ENCODE measurements at places on chromosomes 6 and 20.

DNA sequence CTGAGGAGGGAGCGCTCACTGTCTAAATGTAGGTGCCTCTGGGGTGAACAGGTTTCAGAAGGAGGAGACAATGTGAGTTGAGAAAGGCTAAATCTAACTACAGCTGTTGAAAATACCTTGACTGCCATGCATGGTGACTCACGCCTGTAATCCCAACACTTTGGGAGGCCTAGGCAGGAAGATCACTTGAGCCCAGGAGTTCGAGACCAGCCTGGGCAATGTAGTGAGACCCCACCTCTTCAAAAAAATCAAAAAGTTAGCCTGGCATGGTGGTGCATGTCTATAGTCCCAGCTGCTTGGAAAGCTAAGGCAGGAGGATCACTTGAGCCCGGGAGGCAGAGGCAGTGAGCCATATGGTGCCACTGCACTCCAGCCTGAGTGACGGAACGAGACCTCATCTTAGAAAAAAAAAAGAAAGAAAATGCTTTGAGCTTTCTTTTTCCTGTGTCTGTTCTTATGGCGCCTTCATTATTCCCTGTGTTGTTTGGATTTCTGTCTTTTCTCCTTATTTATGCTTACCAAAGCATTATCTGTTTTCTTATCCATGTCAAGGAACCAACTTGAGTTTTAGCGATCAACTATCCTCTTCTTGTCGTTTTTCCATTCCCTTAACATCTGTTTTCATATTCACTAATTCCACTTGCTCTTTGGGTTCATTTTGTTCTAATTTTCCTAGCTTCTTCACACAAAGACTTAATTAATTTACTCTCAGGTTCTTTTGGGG is 8.5 kb downstream of the SLC2A10 start:
- DNase-seq, result no peak

- DNase-seq, result no peak
These were observed 36.4 kb upstream of the RPN2 start for GRCh38 chr20:37142708-37143107.

DNA sequence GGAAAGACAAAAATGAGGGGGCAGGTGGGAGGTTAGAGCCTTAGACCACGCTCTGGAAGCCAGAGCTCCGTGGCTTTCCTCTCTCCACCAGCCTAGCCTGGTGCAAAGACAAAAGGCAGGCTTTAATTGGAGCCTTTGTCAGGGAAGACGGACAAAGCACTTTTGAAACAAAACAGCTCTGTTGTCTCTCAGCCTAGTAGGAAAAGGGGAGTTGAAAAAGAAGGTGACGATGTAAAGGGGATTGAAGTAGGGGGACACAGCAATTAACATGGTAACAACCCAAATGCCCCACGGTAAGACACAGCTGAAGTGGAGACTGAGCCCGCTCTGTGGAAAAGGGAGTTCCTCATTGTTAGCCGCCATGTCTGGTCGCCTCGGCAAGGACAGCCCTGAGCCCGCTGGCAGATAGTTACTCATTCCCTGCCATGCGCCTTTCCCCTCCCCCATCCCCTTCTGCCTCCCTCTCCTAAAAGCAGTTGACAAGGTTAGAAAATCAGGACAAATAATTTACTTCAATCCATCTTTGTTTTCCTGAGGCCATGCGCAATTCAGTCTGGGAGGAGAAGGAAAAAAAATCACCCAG is 93.0 kb downstream of the TCP11 start:
- DNase-seq, result no peak

GRCh38 chr6:126302191-126302590 is 37.7 kb upstream of the CENPW start:
- no peak for DNase-seq

DNA sequence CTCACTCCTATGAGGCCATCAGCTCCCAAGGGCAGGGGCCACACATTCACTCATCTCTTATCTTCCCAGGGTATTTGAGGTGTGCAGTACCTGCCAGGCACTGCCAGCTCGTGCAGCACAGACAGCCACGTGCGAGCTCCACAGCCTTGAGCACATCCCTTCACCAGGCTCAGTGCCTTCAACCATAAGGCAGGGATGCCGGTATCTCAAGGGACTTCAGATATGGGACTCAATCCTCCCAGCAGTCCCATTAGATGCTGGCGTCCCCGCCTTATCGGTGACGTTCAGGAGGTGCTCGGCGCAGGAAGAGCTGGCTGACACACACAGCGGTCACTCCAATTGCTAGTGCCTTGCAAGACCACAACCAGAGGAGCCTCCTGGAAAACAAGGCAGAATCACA is 47.0 kb downstream of the EZR start:
- no peak for DNase-seq

DNA sequence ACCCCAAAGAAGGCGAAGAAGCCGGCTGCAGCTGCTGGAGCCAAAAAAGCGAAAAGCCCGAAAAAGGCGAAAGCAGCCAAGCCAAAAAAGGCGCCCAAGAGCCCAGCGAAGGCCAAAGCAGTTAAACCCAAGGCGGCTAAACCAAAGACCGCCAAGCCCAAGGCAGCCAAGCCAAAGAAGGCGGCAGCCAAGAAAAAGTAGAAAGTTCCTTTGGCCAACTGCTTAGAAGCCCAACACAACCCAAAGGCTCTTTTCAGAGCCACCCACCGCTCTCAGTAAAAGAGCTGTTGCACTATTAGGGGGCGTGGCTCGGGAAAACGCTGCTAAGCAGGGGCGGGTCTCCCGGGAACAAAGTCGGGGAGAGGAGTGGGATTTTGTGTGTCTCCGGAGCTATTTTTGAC is 69.6 kb downstream of the HFE start:
- DNase-seq, result peak; percentile 48

DNA sequence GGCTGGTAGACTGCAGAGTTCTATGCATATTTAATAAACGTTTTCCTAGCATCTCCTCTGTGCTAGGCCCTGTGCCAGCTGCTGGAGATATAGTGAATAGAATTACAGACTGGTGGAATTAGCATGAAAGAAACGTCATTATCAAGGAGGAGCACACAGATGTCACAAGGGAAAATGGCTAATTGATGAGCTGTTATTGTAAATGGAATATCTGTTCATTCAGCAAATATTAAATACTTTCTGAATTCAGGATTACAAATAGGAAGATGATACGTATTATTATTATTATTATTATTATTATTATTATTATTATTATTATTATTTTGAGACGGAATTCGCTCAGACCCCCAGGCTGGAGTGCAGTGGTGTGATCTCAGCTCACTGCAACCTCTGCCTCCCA is 1.2 kb downstream of the AAR2 start:
- DNase-seq, result no peak

DNA sequence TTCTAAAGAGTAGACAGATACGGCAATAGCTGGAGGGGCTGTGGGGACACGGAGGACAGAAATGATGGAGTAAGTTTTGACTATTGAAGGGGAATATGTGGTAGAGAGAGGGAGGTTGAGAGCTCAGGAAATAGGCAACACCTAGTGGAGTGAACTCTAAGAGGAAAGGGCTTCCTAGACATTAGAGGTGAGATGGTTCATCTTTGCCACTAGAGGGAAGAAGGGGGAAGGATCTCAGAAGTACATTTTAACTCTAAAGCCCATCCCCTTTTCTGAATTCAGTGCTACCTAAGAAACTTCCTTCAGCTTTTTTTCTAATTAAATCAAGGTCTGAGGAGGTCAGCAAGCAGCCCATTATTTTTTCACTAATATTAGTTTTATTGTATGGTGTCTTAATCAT is 689.4 kb upstream of the MAP3K7 start:
- no peak for DNase-seq

- DNase-seq, result no peak
These were observed 17.5 kb downstream of the TRERF1 start for GRCh38 chr6:42434237-42434636.

DNA sequence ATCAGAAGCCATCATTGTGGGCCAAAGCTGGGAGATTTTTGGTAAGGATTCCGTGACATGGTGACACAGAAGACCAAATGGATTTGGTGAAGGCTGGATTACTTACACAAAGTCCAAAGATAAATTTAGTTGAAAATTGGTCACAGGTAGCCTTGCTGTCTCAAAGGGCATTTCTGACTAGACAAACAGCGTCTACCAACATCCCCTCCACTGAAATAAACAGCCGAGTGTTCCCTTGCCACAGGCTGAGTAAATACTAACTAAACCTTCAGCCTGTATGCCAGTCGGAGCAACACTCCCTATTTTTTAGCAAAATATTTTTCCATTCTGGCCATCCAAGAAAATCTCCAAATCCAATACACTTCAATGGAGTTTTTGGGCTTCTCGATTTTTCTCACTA is 279.9 kb upstream of the CITED2 start:
- no peak for DNase-seq

DNA sequence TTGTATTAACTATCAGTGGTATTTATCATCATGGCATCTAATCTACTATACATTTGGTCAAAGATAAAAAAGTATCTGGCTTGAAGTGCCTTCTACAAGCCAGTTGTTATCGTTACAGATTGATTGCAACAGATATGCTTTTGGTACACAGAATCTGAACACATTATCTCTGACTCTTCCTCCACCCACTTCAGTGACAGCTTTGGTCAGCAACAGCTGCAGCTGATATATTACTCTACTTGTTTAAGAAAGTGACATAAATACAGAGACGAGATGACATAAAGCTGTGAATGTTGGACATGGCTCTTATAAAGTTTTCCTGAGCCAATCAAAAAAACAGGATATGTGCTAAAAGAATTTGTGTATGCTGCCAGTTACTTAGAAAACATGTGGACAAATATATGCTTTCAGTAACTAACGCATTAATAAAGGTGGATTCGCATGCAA is 77.6 kb downstream of the HIVEP2 start:
- DNase-seq, result no peak

GRCh38 chr6:5610640-5611039 is 349.3 kb downstream of the FARS2 start:
- no peak for DNase-seq

GRCh38 chr6:45896783-45897441 is 118.7 kb downstream of the CLIC5 start:
- DNase-seq, result no peak

- no peak for DNase-seq
These were observed 42.3 kb downstream of the PDYN start for GRCh38 chr20:1951436-1952115.

DNA sequence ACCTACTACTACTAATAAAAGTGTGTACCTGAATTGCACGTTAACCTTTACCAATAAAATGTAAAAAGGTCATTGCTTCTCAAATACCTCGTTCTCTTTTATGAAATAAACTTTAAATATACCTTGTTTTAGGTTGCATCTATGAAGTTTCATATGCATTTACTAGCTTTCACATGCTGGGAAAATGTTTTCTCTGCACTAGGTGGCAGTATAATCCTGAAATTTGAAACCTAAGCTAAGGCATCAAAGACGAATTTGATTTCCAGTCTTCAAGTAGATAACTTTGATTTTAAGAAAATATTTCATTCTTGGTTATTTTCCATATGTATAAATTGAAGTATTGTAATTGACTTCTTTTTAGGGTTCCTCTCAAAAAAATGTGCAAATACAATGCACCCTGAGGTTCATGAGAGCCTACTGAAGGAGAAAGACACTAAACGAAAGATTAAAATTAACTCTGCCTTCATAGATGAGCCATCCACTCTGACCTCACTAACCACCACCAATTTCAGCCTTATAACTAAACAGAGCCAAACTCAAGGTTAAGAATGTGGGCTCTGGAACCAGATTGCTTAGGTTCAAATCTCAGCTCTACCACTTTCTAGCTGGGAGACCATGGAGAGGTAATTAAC is 7.3 kb upstream of the COL9A1 start:
- DNase-seq, result no peak

DNA sequence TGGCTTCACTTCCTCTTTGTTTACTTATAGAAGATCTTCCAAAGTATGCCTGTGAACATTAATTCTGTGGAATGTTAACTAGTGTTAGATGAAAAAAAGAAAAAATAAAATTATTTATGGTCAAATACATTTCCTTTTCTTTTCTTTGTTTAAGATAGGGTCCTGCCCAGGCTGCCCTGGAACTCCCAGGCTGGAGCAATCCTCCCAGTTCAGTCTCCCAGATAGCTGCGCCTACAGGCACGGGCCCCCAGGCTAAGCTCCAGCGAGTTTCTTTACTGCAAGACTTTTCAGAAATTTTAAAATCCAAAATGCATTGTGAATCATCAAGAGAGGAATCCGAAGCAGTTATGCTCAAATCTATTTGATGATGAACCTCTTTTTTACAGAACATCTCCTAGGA is 39.3 kb upstream of the IL20RA start:
- DNase-seq, result no peak

- no peak for DNase-seq
These were observed 80.2 kb upstream of the ASF1A start for GRCh38 chr6:118813775-118814174.

- peak; percentile 50 for DNase-seq
These were observed 26.9 kb downstream of the SPATA2 start for GRCh38 chr20:49888212-49889000.

DNA sequence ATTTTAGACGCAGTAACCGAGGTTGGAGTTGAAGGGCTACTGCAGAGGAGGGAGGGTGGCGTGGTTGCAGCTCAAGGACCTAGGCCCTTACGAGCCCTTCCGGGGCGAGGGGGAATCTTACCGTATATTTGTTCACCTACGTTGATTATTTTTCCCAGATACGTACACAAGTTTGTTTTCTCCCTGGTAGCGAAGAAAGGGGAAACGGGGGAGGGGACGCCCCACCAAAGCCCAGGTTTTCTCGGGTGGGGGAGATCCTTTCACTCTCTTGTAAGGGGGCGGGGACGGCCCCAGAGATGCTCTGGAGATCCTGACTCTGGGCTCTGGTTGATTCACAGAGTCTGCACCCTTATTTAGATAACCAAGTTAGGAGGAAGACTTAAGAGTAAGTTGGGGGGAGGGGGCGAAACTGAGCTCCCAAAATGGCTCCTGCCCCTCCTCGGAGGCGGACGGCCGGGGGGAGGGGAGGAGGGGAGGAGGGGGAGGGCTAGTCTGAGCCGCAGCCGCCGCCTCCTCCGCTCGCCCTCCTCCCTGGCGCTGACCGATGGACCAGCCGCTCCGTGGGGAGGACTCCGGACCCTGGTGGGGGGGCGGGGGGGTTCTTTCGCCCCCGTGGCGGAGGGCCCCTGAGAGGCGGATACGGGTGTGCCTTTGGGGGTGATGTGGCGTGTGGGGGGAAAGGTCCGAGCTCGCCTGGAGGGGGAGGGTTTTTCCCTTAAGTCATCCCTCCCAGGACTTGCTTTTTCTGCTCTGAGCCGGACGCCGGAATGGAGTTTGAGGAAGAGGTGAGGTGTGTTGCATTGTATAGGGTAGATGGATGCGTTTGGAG is 2.2 kb downstream of the BRD2 start:
- DNase-seq, result peak; percentile 81

DNA sequence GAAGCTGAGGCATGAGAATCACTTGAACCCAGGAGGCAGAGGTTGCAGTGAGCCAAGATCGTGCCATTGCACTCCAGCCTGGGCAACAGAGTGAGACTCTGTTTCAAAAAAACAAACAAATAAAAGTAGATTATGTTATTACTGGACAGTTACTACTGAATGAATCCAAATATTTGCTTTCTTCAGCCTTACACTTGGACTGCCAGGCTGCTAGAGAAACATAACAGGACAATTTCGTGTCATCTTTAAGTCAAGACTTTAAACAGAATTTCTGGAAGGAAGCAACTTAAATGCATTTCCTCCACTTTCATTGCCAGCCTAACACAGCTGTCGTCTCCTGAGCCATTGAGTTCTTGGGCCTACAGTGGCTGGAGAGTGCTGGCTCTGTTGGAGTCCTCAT is 42.0 kb upstream of the PRIM2 start:
- no peak for DNase-seq

All from stimulated activated CD4-positive, alpha-beta T cell treated with anti-CD3 and anti-CD28 coated beads, Interleukin-4, amount 100 ng/mL, for 1 hour (primary cell).